Left colon (tissue), 2 donors: ENCODE measurements at places on chromosomes 5 and 9. TPM values are rescaled to one million over a fixed set of nuclear protein-coding genes. Genes with fewer than 3 reads are reported as not detected.

The SLC1A1 gene
- 42.3 TPM for total RNA-seq

The SPATA31D1 gene
- not detected for total RNA-seq

The TRPM3 gene
- total RNA-seq: 0.73 TPM

The AHRR gene
- 3.3 TPM for total RNA-seq

The PKD2L2 gene
- total RNA-seq: not detected

The SLC9A3 gene
- 170 TPM for total RNA-seq

The EGFL7 gene
- 17.2 TPM for total RNA-seq

The HTR1A gene
- not detected for total RNA-seq

The MARCOL gene
- total RNA-seq: not detected

The KIF12 gene
- 27.9 TPM for total RNA-seq
